ENCODE measurements at places on chromosomes 3 and 15.

GRCh38 chr3:65742914-65743313 is 295.8 kb downstream of the MAGI1 start:
- no peak for DNase-seq

- no peak for DNase-seq
Measured at GRCh38 chr3:181493423-181493822, 218.3 kb upstream of the SOX2 start.

- no peak for DNase-seq
Measured at GRCh38 chr3:33355611-33356010, 78.4 kb downstream of the FBXL2 start.

DNA sequence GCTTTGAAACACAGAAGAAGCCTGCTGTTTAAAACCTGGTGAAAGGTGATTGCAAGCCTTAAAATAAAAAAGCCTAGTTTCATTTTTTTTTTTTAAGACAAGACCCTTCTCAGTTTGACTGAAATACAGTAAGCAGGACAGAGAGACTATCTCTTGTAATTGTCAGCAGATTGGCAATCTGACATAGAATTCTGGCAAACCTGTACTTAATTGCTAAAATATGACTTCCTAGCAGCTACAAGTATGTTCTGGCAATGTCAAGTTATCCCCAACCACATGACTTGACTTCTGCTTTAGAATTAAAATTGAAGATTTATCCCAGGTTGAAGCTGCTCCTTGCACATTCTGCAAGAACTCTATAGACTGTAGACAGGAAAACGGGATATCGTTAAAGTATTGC is 232.8 kb upstream of the NR2F2 start:
- no peak for DNase-seq

DNA sequence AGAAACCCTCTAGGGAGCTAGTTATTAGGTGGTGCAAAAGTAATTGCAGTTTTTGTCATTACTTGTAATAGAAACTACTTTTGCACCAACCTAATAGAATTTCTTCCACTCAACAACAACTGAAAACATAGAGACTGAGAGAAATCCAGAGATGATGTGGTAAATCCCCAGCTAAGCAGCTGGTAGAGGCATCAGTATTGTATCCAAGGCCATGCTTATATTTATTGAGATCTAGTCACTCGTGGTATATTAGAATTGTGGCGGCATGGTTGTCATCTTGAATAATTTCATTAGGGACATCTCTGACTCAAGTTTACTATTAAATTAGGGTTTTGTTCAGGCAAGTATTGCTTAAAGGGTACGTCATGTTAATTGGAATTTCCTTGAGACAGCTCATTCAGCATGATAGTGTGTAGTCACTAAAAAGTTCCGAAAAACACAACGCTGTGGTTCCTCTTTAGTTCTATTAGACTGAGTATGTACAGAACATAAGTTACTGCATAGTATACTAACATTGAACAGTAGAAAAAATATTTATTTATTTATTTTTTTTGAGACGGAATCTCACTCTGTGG is 35.3 kb downstream of the PAK2 start:
- DNase-seq: no peak

DNA sequence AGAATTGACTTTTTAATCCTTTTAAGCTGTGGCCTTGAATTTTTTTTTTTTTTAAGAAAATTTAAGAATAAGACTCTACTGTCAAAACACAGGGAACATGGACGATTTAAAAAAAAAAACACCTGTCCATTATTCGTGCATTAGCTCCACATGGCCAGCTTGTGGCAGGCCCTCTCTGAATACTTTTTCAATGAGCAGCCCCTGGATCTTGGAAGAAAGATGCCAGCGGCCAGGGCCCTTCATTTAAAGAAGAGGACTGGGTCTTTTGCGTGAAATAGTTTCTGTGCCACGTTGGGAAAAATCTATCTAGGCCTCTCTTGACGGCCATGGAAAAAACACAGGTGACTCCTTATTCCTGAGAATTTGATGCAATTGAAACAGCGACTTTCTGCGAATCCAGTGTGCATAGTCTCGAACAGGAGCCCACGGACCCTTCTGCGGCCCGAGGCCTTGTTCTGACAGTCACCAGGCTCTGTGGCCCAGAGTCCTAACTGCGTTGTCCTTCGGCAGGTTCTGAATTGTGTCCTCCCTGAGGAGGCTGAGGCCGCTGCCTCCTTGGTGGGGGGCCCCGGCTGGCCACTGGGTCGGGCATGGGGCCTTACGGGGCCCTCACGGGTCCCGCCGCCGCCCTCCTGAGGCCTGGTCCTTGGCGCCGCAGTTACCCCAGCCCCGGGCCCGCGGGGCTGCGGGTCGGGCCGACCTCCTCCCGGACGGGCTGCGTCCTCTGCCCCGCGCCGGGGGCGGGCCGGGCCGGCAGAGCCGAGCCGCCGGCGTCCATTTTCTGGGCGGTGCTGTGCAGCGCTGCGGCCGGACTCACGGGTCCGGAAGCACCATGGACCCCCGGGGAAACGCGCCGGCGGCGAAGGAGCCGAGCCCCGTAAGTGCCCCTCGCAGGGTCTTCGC is 33.5 kb downstream of the ZBTB38 start:
- peak; percentile 49 for DNase-seq

DNA sequence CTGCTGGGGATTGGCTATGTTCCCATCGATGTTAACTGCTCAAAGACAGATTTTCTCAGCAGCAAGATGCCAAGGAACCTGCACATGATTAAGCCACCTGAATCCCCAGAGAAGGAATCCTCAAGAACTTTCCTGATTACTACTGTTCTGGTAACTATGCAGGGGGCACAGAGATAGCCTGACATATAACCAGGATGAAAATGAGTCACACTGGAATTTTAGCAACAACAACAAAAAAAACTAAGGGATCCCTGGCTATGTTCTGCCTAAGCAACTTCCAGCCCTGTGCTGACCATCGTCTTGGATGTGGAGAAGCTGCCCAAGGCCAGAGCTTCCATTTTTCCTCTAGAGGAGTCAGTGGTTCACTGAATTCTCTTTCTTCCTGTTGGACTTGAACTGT is 13.8 kb downstream of the RIOX2 start:
- no peak for DNase-seq

DNA sequence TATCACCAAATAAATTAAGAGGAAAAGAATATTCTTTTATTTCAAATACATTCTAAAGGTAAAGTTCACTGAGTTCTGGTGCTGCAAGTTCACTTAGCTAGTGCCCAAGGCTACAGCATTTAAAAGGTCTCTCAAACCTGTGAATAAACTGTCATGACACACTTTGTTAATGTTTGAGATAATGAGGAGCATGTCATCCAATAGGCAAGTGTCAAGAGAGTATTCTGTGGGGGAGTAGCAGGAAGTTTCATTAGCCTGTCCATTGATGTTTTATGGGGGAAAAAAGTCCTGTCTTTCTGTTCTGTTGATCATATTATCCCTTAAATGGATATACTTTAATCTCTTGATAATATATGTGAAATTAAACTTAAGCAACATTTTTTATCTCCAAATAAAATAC is 4.0 kb downstream of the SPESP1 start:
- DNase-seq: no peak

GRCh38 chr3:196640297-196641018 is 964 bp downstream of the NRROS start:
- DNase-seq: no peak

DNA sequence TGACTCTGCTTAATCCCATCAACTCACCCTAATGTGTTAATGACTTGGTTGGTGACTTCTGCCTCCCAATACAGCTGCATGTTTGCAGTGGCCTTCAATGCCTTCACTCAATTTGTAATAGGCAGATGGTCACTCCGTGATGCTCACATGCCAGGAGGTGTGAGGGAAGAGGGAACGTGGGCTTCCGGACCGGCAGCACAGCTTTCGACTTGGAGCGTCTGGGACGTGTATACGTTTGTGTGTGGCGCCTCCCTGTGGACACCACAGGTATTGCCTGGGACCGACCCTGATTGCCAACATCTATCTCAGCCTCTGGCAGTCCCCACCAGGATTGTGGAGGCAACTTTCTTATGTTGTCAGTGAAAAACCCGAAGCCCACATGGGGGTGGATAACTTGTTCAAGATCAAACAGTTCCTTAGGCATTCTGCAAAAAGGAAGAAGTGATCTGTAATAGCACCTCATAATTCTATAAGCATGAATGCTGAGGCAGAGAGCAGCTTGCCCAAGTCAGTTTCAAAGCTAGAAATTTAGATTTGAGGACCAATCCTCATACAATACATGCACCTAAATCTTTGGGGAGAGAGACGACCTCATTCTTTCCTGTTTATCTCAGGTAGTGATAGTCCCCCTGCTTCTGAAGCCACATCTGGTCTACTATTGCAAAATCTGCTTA is 16.9 kb downstream of the MRPL46 start:
- peak; percentile 72 for DNase-seq

- no peak for DNase-seq
Measured at GRCh38 chr3:108133858-108134554, 43.2 kb upstream of the CD47 start.

DNA sequence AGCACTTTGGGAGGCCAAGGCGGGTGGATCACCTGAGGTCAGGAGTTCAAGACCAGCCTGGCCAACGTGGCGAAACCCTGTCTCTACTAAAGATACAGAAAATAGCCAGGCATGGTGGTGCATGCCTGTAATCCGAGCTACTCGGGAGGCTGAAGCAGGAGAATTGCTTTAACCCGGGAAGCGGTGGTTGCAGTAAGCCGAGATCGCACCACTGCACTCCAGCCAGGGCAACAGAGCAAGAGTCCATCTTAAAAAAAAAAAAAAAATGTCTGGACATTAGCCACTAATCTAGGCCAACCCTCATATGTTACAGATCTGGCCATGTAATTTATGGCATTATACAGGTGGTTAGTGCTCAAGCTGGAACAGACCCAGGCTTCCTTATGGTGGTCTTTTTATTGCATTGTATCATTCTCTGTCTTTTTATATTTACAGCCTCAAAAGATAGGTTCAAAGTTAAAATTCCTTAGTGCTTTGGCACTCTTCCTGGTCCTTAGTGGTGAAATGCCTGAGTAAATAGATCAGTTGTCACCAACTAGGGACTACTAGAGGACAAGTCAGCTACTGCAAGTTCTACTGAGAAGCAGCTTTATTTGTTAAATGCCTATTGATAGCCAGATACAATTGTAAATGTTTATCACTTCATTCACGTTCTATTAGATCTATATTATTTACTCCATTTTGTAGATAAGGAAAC is 16.0 kb downstream of the STARD9 start:
- no peak for DNase-seq

DNA sequence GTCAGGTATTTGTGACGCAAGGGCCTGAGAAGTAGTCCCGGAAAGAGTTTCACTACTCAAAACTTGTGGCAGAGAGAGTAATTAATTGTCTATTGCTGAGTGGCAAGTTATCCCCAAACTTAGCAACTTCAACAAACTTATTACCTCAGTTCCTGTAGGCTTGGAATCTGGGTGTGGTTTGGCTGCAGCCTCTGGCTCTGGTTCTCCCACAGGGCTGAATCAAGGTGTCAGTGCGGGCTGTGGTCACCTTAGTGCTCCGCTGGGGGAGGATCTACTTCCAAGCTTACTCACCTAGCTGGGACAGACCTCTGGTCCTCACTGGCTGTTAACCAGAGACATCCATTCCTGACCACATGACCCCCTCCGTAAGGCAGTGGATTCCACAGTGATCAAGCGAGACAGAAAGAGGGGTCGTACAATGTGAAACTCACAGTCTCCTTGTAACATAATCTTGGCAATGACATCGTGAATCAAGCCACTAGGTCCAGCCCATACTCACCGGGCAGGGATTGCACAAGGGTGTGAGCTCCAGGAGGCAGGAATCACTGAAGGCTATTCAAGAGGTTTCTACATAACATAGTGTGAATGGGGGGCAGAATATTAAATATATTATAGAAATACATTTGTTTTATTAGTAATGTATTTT is 138.3 kb downstream of the RYR3 start:
- no peak for DNase-seq

DNA sequence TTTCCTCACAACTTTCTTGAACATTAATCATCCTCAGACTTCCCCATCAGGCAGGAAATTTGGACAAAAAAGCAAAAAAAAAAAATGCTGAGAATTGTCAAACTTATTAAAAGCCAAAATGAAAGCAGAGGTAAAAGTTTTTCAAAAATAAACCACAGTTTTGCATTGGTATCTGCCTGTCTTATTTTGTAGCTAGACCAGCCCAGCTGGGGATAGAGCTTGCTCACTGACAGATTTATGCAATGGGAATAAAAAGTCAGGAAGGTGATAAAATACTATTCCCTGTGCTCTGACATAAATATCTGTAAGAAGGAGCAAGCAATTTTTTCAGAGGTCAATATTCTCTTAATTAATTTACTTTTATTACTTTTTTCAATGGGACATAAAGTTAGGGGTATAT is 1006.7 kb upstream of the ALCAM start:
- DNase-seq: no peak

GRCh38 chr3:130654921-130655320 is 91.7 kb downstream of the PIK3R4 start:
- no peak for DNase-seq

DNA sequence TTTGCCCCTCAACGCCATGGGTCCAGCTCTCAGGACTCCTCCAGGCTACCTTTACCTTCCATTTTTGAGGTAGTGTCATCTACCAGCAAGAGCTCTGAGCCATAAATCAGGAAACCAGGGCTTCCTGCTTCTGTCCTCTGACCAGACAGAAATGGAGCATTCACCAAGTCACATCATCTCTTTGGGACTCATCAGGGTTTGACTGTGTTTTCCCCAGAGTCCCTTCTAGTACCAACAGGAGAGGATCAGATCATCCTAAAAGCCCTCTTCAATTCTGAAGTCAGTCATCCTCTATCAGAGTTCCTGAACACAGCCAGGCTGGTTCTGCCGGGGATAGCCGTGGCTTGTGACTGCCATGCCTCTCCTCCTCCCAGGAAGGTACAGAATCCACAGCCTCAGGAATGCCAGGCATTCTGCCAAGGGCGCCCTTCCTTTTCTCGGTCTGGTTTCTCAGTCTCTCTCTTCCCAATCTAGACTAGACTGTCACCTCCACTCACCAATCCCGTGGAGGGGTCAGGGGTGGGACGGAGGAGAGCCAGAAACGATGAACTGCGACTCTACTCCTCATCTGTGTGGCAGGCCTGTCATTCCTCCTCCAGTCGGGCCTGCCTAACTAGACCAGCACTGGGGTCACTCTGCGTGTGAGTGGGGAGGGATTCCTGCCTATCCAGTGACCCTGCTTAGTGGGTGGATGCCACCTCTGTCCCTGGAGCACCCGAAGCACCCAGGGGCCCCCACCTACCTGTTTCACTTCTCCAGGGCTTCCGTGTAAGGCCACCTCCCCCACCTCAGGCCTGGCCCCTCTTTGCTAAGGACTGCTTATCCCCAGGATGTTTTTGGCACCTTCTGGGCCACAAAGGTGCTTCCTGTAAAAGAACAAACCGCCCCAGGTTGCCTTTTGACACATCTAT is 30.9 kb downstream of the CCNL1 start:
- DNase-seq: peak; percentile 27

DNA sequence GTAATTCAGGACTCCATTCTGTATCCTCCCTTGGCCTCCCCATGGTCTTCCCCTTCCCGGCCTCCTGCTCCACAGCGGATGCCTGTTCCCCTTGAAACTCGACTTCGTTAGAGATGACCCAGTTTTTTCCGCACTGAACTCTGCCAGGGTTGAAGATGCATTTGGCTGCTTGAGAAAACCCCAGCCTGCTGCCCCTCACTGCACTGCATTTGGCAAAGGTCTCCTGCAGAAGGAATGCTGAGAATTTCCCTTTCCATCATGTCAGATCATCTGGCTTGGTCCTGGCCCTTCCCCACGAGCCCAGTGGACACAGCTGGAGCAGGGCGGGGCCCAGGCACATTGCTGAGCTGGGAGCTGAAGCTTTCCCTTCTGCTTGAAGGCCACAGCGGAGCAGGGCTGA is 37.6 kb upstream of the RGMA start:
- DNase-seq: no peak

- DNase-seq: no peak
Measured at GRCh38 chr3:100563652-100564211, 45.7 kb upstream of the ADGRG7 start.

GRCh38 chr3:171784387-171784786 is 25.9 kb downstream of the PLD1 start:
- DNase-seq: no peak
